CD4-positive, alpha-beta T cell treated with Interferon alpha-2 for 1 hour (primary cell): ENCODE measurements at places on chromosomes 7 and 10.

- no peak for DNase-seq
Observed at GRCh38 chr7:106717254-106717954, 56.4 kb upstream of the CCDC71L start.

DNA sequence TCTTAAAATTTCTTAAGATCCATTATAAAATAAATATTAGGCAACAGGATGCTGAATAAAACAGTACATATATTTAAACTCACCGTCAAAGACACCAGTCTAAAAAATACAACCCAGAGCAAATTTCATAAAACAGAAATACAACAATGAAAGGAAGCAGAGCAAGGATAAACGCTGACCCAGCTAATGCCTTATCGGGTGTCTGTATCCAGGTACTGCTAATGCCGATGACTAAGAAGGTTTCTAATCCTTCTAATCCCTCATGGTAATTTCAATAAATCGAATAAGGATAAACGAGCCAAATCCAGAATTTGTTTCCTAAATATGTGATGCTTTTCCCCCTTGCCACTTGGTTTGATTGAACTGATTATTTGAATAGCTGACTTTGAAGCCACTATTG is 1.7 kb downstream of the HYCC1 start:
- DNase-seq, result no peak

DNA sequence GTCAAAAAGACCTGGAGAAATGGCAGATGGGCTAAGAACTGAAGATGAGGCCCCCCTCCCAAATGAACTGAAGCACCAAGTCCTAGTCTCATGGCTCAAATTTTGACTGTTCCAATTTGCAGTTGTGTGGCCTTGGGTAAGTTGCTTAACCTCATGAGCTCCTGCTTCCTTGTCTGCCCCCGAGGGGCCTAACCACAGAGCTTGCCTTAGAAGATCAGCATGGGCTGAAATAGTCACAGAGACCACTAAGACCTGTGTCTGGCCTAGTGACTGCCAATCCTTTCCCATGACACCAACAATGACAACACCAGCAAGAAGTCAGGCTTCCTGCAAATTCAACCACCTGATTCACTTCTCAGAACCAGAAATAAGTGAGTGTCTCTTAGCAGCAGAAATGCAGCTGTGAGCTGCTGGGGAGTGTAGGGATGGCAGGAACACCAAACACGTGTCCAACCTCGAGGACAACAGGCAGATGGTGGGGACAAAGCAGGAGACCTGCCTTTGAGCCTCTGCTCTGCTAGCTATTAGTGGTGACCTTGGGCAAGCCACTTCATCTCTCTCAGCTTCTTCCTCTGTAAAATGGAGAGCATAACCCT is 23.7 kb downstream of the CRHR2 start:
- DNase-seq, result no peak

GRCh38 chr7:107072133-107072532 is 27.6 kb downstream of the PRKAR2B start:
- no peak for DNase-seq

- DNase-seq, result no peak
Observed at GRCh38 chr7:45456105-45456504, 118.1 kb upstream of the ADCY1 start.

DNA sequence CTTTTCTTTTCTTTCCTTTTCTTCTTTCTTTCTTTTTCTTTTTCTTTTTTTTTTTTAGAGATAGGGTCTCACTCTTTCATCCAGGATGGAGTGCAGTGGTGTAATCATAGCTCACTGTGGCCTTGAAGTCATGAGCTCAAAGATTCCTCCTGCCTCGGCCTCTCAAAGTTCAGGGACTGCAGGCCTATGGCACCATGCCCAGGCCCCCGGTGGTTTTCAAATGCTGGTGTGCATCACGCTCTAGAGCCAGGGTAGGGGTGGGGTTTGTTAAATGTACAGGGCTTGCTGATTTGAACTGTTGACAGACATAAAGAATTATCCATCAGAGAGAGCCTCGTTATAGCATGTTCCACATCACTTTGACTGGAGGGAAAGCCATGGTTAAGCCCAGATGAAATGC is 5.8 kb downstream of the MINDY4 start:
- no peak for DNase-seq
